ENCODE measurements at places on chromosomes 12 and 14.

- no peak overlapping the region for H3K27ac ChIP-seq
- peaks cover 4% of the 10 kb centered on the region for H3K4me1 ChIP-seq
- H3K4me3 ChIP-seq, result no peak overlapping the region
- peaks cover 35% of the 10 kb centered on the region for H3K27me3 ChIP-seq
- H3K36me3 ChIP-seq, result no peaks in the 10 kb centered on the region
Observed at GRCh38 chr12:54593135-54593534, 4.7 kb upstream of the PPP1R1A start.

DNA sequence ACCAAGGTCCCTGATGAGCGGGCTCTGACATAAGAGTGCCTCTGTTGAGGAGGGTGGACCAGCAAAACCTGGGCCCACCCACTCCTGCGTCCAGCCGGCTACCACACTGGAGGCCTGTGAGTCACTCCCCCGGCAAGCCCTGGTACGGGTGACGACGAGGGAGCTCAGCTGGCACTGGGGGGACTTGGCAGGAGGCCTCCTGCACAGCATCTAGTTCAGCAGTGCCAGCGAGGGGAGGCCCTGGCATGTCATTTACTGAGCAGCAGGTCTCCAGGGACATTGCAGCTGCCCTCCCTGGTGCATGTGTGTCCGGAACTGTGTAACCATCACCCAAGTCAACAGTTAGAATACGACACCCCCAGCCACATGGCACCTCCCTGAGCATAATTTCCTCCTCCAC lies 24.4 kb downstream of the CD9 start:
- H3K27me3 ChIP-seq, result peaks cover 6% of the 10 kb centered on the region
- H3K36me3 ChIP-seq, result no peaks in the 10 kb centered on the region
- no peak overlapping the region for H3K4me3 ChIP-seq
- no peak for DNase-seq
- H3K4me1 ChIP-seq, result no peaks in the 10 kb centered on the region
- no peak overlapping the region for H3K27ac ChIP-seq

DNA sequence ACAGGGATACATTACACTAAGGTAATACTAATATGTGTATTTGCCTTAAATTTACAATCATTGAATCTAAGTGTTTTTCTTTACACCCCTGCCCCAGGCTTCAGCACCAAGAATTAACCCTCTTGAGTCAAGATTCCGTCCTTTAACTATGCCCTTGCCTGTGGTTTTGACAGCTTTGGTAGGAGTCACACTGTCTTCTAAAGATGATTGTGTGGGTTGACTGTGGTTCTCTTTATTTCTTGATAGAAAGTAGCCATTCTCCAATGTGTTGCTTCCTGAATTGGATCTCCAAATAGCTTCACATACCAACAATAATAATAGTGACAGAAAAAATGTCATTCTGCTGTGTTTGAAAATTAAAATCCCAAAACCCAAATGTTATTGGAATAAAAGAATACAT lies 3.6 kb downstream of the CLEC7A start:
- no peak overlapping the region for H3K27ac ChIP-seq
- H3K36me3 ChIP-seq, result no peaks in the 10 kb centered on the region
- no peak for DNase-seq
- no peak overlapping the region for H3K4me3 ChIP-seq

DNA sequence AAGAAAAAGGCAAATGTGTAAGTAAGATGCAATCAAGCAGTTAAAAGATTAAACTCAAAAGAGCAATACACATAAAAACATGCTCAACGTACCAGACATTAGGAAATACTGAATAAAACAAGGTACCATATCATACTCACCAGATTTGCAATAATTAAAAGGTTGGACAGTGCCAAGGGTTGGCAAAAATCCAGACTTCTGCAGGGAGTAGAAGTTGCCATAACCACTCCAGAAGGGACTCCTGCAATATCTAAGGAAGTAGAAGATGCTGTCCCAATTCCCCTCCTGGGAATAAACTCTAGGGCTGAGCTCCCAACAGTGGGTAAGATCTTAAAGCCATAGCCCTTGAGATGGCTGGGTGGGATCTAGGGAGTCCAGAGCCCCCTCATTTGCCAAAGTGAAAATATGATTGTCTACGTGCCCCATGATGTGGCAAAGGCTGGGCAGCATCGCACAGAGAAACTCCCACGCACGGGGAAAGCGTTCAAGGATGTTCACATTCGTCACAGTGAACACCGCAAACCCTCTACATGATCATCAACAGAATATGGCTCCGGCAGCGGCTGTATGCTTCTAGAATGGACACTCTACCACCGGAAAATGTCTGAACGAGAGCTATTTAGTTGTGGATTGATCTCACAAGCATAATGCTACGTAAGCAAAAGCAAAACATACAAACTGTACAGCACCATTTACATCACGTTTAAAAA lies 12.3 kb downstream of the KCTD10 start:
- H3K36me3 ChIP-seq, result peaks cover 18% of the 10 kb centered on the region
- DNase-seq, result no peak
- no peak overlapping the region for H3K4me3 ChIP-seq

DNA sequence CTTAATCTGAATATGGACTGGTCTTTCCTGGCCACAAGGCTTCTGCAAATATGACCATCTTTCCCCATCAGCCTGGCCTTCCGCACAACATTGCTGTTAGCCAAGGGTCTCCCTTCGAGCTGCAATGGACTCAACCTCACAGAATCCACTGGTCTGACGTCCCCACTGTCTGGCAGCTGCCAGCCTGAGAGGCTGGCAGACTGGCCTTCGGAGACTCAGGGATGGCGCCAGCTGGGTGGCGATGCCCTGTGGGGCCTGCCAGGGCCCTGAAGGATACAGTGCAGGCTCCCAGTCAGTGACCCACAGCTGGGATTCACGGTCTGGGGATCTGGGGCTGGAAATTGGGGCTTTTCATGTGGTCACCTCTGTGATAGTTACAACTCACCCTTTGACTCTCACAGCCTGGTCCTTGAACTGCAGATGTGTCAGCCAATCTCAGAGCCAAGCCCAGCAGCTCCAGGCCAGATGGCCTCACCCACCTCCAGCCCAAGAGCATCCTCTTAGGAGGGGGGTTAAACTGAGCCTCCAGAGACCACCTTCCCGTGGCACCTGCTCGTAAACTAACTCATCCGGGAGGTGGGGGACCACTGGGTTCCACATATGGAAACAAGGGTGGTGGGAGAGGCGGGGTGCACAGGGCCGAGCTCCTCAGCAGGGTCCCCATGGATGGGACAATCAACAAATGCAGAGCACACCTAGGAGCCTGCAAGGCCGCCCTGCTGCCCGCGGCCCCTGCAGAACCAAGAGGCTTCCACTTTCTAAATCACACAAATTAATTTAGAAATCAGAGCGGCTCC lies 21.1 kb upstream of the C14orf180 start:
- no peaks in the 10 kb centered on the region for H3K4me1 ChIP-seq
- H3K36me3 ChIP-seq, result no peaks in the 10 kb centered on the region
- H3K4me3 ChIP-seq, result no peak overlapping the region
- no peaks in the 10 kb centered on the region for H3K27me3 ChIP-seq
- DNase-seq, result no peak
- no peak overlapping the region for H3K27ac ChIP-seq

DNA sequence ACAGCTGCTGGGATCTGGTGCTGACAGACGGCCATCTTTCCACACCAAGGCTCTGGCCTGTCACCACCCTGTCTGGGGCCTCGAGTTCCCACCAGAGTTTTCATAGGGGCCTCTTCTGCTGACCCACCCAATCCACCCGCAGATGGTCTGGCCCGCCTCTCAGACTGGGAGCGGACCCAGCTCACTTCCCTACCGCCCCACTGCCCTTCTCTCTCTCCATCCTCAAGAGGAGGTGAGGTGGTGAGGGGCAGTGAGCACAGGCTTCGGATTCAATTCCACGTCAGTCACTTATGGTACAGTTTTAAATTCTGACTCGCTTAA lies 12.3 kb upstream of the RPS6KL1 start:
- peaks cover 35% of the 10 kb centered on the region for H3K4me1 ChIP-seq
- no peak overlapping the region for H3K27ac ChIP-seq
- no peak for DNase-seq
- H3K36me3 ChIP-seq, result no peaks in the 10 kb centered on the region
- peaks cover 10% of the 10 kb centered on the region for H3K27me3 ChIP-seq
- H3K4me3 ChIP-seq, result no peak overlapping the region

- H3K27me3 ChIP-seq, result no peaks in the 10 kb centered on the region
- peaks cover 34% of the 10 kb centered on the region for H3K36me3 ChIP-seq
- H3K4me1 ChIP-seq, result no peaks in the 10 kb centered on the region
- no peak overlapping the region for H3K4me3 ChIP-seq
- DNase-seq, result no peak
Observed at GRCh38 chr12:106975098-106975497, 11.8 kb downstream of the MTERF2 start.

GRCh38 chr12:65535946-65536345 lies 257.5 kb downstream of the MSRB3 start:
- H3K27me3 ChIP-seq, result no peaks in the 10 kb centered on the region
- H3K4me1 ChIP-seq, result no peaks in the 10 kb centered on the region
- H3K36me3 ChIP-seq, result no peaks in the 10 kb centered on the region
- H3K4me3 ChIP-seq, result no peak overlapping the region
- DNase-seq, result no peak
- H3K27ac ChIP-seq, result no peak overlapping the region

- H3K27me3 ChIP-seq, result peaks cover 29% of the 10 kb centered on the region
- no peaks in the 10 kb centered on the region for H3K36me3 ChIP-seq
- no peak overlapping the region for H3K27ac ChIP-seq
- H3K4me3 ChIP-seq, result no peak overlapping the region
- DNase-seq, result no peak
Observed at GRCh38 chr12:66062290-66062625, 68.3 kb downstream of the LLPH start.

DNA sequence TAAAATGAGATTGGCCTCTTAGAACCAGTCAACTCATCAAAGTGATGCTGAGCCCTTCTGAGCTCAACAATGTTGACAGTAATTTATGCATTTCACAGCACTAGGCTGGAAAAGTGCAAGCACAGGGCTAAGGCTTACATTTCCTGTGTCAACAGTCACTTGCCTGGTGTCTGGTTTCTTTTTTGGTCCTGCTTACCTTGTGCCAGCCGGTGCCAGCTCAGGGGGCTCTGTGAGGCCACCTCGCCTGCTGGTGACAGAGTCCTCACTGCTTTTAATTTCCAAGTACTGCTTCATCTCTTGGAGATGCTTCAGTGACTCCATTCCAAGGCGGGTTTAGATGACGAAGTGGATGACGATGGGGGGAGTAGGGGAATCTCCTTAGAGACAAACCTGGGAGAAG lies 53.1 kb upstream of the KCNA1 start:
- H3K27ac ChIP-seq, result no peak overlapping the region
- H3K36me3 ChIP-seq, result no peaks in the 10 kb centered on the region
- peaks cover 28% of the 10 kb centered on the region for H3K27me3 ChIP-seq
- H3K4me3 ChIP-seq, result no peak overlapping the region
- DNase-seq, result no peak

DNA sequence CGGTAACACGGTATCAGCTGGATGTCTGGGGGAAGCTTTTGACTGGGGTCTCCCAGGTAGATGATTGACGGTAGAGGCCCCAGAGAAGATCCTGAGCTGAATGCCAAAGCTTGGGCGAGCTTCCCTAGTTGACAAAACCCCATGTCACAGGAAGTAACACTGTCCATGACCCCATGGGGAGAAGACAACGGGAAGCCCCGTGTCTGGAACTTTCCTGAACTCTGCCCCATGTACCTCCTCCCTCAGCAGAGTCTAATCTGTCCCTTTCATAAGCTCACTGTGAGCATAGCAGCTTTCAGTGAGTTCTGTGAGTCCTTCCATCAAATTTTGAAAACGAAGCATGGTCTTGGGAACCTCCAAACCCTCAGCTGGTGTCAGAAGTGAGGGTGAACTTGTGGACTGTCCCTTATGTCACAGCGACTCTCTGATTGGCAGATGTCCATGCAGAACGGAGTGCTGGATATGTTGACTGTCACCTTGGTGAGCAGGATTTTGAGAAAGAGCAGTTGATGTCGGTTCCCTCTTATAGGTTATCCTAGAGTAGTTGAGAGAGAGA lies 29.7 kb upstream of the BEGAIN start:
- peaks cover 14% of the 10 kb centered on the region for H3K4me1 ChIP-seq
- DNase-seq, result no peak
- H3K27me3 ChIP-seq, result peaks cover 10% of the 10 kb centered on the region
- H3K27ac ChIP-seq, result no peak overlapping the region

DNA sequence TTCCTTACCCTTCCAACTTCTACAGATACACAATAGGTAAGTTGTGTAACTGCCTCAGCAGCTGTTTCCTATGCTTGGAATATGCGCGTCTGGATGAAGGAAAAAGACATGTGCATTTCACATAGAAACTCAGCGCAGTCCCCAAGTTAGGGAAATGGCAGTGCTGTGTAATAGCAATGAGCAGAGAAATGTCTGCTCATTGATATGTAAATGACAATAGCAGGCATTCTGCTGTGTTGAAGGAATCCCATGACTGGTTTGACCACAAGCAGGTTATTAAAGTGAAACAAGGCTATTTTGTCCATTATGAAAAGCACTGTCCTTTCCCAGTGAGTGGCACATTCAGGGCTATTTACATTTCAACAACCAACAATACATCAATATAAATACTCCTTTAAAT lies 106.6 kb downstream of the BTG1 start:
- H3K4me1 ChIP-seq, result peaks cover 48% of the 10 kb centered on the region
- no peak overlapping the region for H3K4me3 ChIP-seq
- H3K36me3 ChIP-seq, result peaks cover 3% of the 10 kb centered on the region
- no peak overlapping the region for H3K27ac ChIP-seq

- DNase-seq, result no peak
- H3K27ac ChIP-seq, result no peak overlapping the region
- H3K4me3 ChIP-seq, result no peak overlapping the region
Observed at GRCh38 chr12:51521554-51522276, 69.3 kb upstream of the SCN8A start.

GRCh38 chr12:14313379-14314138 lies 51.9 kb upstream of the ATF7IP start:
- no peaks in the 10 kb centered on the region for H3K36me3 ChIP-seq
- H3K27ac ChIP-seq, result no peak overlapping the region
- H3K4me3 ChIP-seq, result no peak overlapping the region
- H3K27me3 ChIP-seq, result no peaks in the 10 kb centered on the region
- no peaks in the 10 kb centered on the region for H3K4me1 ChIP-seq

GRCh38 chr12:53695152-53696145 lies 19.6 kb upstream of the ATP5MC2 start:
- peak overlapping the region; percentile 26 for H3K4me3 ChIP-seq

DNA sequence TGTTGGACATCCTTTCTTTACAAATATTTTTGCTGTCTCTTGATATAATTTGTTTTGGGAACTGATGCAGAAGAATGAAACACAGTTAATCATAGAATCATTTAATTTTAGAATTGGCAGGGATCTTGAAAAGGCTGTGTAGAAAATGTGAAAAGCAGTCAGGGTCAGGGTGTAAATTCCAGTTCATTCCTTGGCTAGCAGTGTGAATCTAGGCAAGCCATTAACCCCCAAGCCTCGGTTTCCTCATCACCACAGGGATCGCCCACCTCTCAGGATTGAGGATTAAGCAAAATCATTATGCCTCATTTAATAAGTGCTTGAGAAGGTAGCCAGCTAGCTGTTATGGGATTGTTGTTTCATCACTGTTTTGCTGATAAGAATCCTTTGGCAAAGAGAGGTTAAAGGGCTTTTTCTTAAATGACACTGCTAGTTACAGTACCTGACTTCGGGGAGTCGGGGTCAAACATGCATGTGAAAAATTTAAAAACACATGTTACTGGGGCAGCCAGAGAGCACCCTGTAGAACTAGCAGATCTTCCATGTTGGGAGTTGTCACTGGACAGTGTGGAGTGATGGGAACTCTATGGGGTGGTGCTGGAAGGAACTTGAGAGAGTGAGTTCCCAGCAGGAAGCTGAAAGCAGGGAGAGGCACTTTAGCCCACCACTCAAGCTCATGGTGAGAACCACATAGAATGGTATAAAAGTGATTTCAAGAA lies 10.7 kb downstream of the TNFRSF1A start:
- H3K4me1 ChIP-seq, result peaks cover 6% of the 10 kb centered on the region
- DNase-seq, result no peak
- H3K36me3 ChIP-seq, result peaks cover 69% of the 10 kb centered on the region
- no peaks in the 10 kb centered on the region for H3K27me3 ChIP-seq

Measured in activated CD4-positive, alpha-beta memory T cell treated with anti-CD3 and anti-CD28 coated beads, Interleukin-2, amount 10 ng/mL, durations not matched to agents 7 days and 5 days (primary cell).